ENCODE measurements at places on chromosomes 16 and 17.

DNA sequence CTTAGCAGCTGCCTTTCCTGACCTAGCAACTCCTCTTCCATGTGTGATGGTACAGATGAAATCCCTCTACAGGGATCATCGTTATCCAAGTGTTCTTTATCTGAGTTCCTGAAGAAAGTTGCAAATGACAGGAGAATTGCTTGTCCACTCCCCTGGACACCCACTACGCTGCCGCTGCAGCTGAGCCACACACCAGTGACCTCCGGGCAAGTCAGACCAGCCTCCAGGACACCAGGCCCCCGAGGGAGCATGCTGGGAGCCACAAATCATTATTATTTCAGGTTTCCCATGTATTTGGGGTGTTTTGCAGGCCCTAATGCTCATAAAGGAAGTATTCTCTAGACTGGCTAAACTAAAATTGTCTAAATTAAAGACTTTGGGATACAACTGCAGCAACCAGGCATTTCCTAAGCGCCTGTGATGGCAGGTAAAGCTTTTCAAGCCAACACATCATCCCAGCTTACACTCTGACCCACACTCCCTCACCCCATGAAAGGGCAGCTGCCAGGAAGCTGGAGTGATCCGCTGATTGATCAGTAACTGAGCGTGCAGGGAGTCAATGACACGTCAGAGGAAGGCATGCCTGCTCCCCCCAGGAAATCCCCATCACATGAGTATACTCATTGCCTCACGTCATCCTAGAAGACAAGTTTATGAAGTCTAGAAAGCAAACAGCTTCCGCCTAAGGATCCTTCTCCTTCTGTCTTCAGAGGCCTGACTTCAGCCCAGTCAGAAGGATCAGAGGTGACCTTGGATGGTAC is 14.4 kb downstream of the FA2H start:
- DNase-seq, result no peak

DNA sequence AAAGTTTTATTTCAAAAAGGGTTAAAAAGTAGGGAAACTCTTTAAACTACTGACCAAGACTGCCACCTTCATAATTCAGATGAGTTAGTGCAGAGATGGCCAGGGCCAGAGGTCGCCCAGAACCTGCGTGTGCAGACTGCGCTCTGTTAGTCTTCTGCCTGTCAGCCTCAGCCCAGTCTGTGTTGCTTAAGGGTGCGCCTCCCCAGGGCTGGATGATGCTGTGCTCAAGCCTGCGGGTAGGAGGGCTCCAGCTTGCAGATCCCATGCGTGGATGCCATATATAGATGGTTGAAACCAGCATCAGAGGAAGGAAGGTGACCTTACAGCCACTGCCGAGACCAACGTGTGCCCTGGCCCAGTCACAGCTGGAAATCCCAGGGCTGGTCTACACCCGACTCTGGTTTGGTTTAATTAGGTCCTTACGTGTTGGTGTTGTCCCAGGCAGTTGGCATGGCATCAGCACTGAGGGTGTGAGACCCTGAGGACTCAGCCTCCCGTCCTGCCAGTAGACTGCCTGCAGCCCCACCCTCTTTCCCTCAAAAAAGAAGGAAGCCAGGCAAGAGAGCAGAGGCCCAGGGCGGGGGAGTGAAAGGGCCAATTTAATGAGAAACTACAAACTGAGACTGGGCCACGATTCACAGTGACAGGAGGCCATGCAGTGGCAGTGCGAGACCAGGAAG is 27.7 kb downstream of the CDIP1 start:
- DNase-seq, result peak; percentile 40

DNA sequence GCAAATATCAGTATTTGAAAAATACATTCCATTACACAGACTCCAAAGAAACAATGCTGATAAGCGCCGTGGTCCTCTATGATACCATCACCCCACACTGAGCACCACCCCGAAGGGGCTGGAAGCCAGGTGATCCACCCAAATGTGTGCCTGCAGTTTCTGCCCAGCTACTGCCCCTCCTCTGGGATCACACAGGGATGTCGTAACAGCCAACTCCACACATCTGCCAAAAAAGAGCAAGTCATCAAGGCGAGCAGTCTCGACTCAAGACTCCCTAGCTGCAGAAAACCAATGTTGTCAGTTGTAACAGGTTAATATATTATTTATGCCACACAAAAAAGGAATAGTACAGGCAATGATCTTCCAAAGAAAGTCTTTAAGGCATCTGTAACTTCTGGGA is 21.0 kb downstream of the CYB5D2 start:
- no peak for DNase-seq

GRCh38 chr17:47694581-47695428 is 844 bp downstream of the TBKBP1 start:
- peak; percentile 83 for DNase-seq

DNA sequence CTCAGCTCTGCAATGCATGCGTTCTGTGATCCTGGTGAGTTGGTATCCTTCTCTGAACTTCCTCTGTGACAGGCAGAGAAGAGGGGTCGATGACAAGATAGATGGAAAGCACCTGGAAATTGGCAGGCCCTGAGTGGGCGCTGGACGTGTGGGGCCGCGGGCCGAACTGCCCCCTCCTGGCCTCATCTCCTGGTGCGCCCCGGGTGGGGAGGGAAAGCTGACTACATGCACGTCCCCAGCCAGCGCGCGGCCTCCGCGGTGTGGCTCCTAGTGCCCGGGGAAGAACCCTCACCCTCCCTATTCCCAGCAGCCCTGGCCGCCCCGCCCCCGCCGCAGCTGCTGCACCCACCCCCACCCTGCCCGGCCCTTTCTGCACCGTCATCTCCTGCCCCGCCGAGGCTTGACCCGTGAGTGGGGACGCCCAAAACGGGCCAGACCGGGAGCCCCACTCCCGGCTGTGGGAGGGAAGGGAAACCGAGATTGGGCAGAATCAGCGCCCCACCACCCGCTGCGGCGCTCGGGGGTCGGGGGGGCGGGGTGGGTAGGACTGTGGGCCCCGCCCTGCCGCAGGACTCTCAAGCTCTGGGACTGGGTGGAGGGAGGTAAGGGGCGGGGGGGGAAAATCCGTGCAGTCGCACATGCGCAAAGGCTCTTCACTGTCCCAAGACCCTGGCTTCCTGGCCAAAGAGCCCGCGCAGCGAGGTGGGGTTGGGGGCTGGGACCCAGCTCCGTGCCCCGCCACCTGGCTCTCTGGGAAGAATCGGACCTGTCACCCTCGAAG is at the start of gene NOL3:
TSS of gene NOL3 (plus strand) at position 371 of the 781 bp plus-strand sequence.
- DNase-seq, result peak; percentile 68

GRCh38 chr16:22739077-22739476 is 74.9 kb upstream of the HS3ST2 start:
- peak; percentile 25 for DNase-seq

GRCh38 chr17:39236450-39236927 is 10.7 kb upstream of the STAC2 start:
- no peak for DNase-seq

- DNase-seq, result no peak
Measured at GRCh38 chr17:66491213-66491612, 188.8 kb downstream of the PRKCA start.

- no peak for DNase-seq
Measured at GRCh38 chr17:76996741-76997694, 128.8 kb downstream of the MGAT5B start.

- DNase-seq, result no peak
Measured at GRCh38 chr17:49874911-49875310, 27.0 kb upstream of the TAC4 start.

All from KBM-7 (cell line).